ENCODE measurements at places on chromosomes 11 and 22.

GRCh38 chr22:44404341-44405020 is 91.7 kb upstream of the SHISAL1 start:
- DNase-seq, result peak; percentile 18

GRCh38 chr22:49589301-49589700 is 238.4 kb downstream of the BRD1 start:
- no peak for DNase-seq

DNA sequence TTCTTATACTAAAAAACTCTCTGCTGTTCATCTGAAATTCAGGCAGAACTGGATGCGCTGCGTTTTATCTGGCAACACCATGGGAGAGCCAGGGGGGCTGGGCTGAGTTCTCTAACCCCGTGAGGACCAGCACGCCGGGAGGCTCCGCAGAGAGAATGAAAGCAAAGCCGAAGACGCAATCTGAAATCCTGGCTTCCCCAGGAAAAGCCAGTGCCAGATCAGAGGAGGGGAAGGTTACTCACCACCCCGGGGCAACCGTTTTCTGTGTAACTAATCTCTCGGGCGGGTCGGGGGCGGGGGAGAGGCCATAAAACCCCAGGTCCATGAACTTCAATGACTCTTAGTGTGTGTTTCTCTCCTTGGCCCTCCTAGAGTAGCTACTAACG is 99.4 kb downstream of the SHANK2 start:
- peak; percentile 25 for DNase-seq

- DNase-seq, result no peak
These were observed 129.7 kb upstream of the LDLRAD3 start for GRCh38 chr11:35814081-35814695.

DNA sequence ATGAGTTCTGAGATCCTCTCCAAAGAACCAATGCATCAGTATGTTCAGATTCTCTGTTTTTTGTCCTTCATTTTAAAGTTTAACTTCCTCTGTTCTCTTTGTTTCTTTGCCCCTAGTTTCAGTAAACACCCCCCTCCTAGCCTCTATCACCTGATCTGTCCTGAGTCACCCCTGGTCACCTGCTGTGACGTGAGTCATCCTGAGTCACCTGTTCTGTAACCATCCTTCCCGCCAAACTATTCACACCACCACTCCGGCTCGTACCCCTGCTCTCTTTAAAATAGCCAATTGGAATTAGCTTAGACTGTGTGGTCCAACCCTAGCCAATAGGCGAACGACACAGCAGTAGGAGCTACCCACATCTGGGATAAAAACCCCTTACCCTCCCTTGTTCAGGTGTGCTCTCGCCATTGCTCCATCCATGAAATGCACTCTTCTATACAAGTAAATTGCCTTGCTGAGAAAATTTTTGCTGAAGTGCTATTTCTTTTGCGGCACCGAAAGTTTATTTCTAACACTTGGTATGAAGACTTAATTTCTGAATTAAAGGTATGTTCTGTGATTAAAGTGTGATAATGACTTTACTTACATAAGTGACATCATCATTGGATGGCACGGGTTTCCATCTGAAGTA is 318.4 kb downstream of the AASDHPPT start:
- DNase-seq, result no peak

DNA sequence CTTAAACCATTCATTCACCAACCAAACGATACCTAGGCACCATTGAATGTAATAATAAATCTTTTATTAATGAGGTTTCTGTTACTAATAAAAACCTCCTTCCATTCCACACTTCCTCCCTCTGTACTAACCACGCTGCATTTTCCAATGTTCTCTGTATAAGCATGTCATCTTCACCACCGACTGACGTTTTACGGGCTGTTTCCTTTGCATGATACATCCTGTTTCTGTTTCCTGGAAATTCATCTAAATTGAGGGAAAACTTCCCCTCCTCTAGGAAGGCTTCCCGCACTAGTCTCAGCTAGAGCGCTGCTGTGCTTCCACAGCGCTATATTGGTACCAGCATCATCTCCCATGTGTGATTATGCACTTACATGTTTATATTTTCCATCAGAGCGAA is 2.1 kb downstream of the OR4D10 start:
- no peak for DNase-seq

DNA sequence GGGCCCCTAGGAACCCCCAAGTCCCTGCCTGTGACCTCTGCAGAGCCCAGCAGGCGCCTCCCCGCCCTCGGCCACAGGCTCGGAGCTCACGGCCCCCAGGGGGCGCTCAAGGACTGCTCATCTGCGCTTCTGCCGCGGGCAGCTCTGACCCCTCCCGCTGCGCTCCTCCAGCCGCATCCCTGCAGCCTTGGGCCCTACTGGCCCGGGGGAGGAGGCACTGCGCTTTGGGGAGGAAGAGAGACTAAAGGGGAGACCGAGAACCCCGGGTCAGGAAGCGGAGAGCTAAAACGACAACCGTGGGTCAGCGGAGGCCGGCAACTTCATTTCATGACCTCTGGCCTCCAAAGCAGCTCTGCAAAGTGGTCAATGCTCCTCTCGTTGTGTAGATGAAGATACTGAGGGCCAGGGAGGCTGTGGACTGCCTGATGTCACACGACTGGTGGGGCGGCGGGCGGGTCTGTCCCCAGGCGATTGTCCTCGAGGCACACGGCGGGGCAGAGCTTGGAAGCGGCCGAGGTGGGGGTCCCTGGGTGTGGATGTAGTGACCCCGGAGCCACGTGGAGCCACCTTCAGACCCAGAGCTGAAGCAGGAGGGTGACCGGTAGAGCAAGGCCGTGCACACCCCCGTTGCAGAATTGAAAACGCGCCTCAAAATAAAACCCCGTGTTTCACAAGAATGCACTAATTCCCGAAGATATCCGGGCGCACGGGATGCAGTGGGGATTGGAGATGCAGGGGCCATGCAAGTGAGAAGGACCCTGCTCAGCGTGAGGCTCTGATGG is 2.7 kb upstream of the KRTAP5-6 start:
- peak; percentile 63 for DNase-seq

- DNase-seq, result no peak
These were observed 3.6 kb upstream of the CCDC117 start for GRCh38 chr22:28768701-28769393.

DNA sequence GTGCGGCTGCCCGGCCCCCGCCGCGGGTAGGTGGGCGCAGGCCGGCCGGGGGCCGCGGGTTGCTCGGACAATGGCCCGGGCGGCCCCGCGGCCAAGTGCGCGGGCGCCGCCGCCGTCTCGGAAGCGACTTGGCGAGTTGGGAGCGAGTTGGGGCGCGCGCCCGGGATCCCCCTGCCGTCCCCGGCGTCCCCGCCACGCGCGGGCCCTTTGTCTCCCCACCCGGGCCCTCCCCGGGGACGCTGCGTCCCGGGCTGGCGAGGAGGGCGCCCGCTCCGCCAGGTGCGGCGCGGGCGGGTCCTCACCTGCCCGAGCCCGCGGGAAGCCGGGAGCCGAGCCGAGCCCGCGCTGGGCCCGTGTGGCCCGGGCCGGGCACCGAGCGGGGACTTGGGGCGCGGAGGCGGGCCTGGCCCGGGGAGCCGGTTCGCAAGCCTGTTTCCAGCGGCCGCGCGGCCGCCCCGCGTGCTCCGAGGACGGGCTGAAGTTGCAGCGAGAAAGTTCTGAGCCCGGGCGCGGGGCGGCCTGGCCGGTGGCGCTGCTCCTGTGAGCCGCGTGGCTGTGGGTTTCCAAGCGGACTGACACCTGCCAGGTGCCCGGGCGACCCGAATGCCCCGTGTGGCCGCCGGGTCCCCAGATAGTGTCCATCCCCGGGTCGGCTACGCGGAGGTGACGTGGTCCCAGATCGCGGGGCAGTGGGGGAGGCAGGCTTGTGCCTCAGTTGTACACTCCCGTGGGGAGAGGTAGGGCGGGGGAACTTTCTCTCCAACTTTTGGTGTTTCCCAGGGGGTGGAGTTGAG is 586 bp downstream of the LRP5 start:
- DNase-seq, result no peak

- no peak for DNase-seq
These were observed 997 bp downstream of the DEAF1 start for GRCh38 chr11:693887-694562.

GRCh38 chr11:94730153-94730552 is 38.0 kb upstream of the AMOTL1 start:
- DNase-seq, result no peak

GRCh38 chr11:123903932-123904331 is 2.0 kb downstream of the OR8D4 start:
- no peak for DNase-seq

DNA sequence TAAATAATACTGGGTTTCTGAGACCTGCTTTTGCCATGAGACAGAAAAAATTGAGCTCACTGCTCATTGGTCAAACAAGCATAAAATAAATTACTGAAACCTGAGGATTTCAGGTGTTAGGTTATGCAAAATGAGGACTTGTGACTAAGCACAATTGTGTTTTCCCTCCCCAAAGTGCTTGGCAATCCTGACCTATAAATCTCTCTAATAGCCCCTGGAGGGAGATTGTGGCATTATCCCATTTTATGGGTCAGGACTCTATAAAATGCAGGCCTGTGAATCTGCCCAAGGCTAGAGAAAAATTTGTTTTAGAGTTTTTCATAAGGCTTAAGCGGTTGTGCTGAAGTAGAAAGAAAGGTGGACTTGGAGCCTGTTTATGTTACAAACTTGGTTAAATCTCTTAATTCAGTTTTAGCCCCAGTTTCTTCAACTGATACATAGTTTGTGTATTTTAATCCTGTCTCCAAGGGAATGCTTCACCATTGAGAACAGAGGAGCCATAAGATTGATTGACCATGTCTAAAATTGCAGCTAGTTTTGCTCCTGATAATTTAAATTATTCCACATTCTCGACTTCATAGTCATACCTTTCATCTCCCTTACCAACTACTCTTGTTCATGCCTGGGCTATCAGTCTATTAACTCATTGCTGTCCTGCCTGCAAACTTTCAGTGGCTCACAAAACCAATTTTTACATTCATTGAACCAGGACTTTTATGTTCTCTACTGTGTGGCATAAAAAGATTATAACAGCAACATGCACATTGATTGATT is 63.6 kb upstream of the LRRC4C start:
- DNase-seq, result no peak

GRCh38 chr11:72353861-72354260 is 80.5 kb downstream of the CLPB start:
- no peak for DNase-seq

DNA sequence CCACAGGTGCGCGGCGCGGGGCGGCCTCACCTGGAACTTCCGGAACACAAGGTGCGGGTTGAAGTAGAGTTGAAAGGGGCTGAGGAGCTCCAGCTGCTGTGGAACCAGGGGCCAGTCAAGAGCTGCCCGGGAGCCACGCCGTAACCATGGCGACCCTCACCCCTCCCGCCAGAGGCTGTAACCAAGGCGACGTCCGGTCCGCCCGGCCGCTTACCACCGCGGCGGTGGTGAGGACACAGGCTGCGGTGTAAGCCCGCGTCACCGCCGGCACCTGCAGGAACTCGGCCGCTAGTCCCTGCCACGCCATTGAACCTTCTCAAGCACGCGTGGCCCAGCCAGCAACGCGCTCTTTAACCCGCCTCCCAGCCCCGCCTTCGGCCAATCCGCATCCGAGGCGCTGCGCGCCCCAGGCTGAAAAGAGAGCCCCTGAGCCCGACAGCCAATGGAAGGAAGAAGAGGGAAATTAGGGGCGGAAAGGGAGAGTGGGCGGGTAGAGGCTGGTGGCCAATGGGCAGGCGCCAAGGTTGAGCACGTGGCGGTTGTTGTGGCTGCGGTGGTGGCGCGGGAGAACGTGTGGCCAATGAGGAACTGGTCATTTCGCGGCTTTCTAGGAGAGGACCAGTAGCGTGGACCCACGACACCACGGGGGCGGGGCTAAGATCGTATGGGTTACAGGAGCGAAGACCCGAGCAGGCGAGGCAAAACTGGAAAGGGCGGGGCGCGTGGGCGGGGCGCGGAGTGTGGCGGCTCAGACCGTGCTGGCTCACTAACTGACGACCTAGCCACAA is at the start of gene DERL3:
Gene DERL3, minus strand, starts transcription at position 326 of the 788 bp plus-strand sequence. Its CDS starts 19 bp downstream, at position 307.
- peak; percentile 99 for DNase-seq

DNA sequence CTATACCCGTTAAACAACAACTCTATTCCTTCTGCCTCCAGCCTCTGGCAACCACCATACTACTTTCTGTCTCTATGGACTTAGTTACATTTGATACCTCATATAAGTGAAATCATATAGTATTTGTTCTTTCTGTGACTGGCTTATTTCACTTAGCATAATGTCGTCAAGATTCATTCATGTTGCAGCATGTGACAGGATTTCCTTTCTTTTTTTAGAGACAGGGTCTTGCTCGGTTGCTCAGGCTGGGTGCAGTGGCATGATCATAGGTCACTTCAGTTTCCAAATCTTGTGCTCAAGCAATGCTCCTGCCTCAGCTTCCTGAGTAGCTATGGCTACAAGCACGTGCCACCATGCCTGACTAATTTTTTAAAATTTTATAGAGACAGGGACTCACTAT is 29.4 kb upstream of the SORL1 start:
- DNase-seq, result no peak

GRCh38 chr22:20414059-20414440 is 20.1 kb downstream of the ZNF74 start:
- DNase-seq, result no peak

DNA sequence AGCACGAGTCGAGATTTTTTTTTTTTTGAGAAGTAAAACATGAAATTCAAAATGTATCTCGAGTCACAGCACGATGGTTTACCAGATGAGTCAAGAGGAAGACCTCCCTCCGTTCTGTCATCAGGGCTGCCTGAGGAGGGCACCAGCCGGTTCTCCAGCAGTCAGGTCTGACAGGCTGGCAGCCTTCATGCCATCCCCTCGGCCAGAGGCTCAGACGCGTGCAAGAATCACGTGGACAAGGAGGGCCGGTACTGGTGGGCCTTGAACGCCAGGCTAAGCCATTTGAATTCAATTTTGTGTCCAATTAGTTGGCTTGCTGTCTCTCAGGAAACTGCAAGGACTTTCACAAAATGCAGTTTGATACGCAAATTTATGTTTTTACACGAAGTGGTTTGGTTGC is 1412.2 kb downstream of the BRD1 start:
- no peak for DNase-seq

GRCh38 chr11:93738647-93739081 is 2.6 kb downstream of the TAF1D start:
- DNase-seq, result no peak

DNA sequence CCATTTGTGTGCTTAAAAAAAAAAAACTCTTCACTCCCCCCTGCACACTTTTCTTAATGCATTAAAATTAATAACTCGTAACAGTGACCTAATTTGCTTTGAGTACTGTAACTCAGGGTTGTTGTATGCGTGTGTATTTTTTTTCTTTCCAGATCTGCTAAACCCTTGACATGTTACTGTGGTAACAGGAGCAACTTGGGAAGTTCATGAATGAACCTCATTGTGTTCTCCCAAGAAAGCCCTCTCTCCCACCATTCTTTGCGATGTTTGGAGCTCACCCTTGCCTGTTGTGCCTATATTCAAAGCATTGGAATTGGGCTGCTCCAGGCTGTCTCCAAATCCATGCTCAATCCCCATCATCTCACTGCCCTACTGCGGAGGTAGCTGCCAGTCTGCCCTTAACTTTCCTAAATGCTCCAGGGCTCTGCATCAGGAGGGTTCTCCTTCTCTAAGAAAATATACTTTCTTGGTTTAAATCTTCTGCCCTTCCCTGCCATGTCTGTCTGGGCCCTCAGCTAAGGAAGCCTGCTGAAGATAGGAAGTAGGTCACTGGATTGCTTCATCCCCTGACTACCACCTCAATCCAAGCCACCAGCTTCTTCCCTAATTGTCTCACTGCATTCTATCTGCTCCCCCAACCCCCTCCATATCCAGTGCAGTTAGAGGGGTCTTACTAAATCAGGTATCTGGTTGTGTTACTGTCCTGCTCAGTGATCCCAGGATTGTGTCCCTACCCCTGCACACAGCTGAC is 70.3 kb downstream of the KIRREL3 start:
- DNase-seq, result no peak

- no peak for DNase-seq
These were observed 30.8 kb upstream of the CELSR1 start for GRCh38 chr22:46568102-46568809.

GRCh38 chr11:108199446-108200321 is 22.8 kb downstream of the NPAT start:
- DNase-seq, result no peak

All from omental fat pad (tissue), 4 donors.